ENCODE measurements at places on chromosomes 6 and 20.
A peak's percentile ranks its signal among the peaks of the same experiment; 100 is the strongest.

DNA sequence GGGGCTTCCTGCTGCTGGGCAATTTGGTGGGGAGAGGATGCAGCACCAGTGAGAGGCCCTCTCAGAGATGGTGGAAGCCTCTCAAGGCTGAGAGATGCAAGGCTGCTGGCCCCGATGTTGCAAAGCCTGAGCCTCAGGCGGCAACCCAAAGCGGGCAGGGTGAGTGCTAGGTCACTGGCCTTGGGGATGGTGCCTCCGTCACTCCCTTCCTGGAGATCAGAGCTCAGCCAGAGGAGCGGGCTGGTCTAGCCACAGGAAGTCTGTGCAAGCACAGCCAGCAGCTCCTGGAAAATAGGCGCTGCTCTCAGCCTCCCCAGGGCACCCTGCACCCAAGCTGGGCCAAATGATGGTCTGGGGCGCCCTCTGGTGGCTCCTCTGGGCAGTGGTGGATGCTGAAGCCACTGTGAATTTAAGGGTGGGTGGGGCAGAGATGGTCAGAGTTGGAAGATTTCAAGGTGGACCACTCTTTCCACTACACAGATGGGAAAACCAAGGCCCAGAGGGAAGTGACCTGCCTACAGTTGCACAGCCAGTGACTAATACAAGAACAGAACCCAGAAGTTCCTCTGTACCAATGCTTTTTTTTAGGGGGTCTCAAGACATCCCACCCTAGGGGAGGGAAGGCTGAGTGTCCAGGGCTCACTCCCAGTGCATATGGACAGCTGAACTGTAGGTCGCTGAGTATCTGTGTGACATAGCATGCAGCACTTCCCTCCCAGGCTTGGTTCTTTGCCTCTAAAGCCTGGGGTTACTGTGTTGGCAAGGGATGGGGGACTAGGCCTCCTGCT, 20.8 kb downstream of the C20orf203 start:
- DNase-seq, result peak; percentile 92

DNA sequence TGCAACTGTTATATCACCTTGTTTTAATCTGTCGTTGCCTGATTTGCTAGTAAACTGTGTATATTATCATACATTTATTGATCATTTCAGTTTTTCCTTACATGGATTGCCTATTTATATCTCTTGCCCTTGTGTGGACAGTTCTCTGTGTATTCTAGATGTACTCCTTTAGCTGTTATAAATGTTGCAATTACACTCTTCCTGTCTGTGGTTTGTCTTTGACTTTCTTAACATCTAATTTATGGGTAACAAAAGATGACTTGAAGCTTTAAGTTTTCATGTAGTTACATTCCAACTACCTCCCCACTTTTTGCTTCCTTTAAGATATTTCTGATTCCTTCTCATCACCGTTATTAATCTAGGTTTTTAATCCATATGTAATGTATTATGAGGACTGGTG, 22.6 kb downstream of the PLCB1 start:
- no peak for DNase-seq

DNA sequence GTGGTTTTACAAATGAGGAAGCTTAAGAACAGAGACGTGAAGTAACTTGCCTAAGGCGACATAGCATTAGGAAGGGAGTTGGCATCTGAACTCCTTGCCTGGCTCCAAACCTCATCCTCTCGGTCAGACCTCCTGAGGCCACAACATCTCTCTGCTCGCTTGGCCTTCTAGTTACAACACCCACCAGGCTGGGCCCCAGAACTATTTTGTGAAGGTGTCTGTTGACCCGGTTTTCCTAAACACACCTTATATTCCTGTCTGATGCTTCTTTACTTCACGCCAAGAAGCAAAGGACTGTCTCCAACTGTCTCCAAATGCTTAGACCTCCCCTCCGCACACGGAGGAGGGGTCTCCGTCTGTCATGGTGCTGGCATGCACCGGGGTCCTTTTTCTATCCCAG, 326.6 kb downstream of the THBS2 start:
- no peak for DNase-seq

DNA sequence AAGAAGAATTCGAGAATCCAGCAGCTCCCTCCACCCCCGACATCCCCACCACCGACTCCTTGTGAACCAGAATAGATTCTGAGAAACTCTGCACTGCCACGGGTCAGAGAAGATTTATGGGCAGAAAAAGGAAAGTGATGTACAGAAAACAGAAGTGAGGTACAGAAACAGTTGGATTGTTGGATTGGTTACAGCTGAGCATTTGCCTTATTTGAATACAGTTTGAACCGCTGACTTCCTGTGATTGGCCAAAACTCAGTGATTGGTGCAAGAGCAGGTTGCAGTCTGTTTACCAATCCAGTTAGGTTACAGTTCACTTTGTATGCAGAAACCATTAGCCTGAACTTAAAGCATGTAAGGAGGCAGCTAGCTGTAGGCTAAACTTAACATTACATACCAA, 131.2 kb upstream of the HDDC2 start:
- DNase-seq, result no peak

GRCh38 chr6:3322366-3322890, 63.7 kb downstream of the PSMG4 start:
- no peak for DNase-seq

DNA sequence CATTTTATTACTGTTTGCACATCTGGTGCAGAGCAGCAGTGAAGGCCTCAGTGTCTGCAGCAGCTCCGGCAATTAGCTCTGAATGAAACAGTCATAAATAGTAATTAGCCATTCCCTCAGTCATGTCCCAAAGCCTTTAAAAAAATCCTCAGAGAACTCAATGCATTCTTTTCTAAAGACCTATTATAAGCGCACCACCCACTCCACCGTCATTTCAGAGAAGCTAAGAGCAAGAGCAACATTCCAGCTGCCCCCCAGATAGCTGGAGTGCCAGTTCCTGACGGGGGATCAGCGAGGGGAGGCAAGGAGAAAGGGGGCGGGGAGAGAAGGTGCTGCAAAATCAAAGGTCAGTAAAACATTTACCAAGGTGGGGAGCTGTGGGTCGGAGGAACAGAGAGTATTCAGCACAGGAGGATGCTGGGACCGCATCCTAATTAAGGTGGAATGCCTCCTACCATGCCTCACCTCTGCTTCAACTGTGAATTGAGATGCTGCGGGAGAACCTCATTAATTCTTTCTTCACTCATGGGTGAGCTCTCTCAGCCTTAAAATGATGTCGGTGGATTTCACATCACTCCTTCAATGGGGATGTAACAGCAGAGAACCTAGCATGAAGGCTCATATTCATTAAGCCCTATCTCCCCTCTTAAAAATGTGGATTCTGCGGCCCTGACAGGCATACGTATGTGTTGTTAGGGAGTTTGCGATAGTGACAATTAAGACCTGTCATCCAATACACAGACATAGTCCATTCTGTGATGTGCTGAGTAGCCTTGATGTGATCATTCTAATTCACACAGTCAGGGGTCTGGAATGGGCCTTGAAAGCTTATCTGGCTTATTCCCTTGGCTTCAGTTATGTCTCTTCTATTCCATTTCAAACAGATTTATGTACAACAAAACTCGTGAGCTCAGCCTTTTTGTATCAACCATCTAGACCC, 469.5 kb upstream of the NRSN1 start:
- DNase-seq, result no peak

DNA sequence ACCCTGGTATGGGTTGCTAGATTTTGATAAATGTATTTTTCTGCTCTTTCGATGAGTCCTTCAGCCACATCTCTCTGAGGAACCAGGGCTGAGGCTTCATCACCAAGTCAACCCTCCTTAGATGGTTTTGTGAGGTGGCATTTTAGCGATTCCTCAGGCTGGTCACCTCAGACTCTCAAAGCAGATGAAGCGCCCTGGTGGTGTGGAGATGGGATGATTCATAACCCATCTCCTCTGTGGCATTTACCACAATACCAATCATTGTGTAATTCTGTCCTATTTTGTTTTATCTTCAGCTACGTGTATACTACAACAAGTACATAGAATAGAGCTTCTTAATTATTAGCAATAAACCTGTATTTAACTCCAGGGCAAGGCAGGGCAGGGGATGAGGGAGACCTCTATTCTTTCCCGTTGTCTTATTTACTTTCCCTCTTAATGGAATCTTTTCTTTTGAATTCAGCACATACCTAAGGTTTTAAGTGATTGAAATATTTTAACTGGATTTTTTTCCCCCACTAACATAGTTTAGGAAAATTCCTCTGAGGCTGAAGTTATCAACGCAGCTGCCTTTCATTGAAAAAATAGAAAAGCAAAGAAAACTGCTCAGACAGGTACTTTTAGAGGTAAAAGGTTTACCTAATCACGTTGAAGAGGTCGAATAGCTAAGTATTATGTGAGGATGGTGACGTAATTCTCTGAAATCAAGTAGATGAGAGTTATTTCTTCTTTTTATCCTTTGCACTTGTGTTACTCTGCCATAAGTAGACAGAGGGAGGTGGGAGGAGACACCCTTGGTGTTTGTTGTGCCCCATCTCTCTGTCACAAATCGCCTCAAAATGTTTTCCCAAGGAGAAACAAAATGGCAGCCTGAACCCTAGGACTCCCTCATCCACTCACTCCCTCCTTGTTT, 57.4 kb upstream of the EDN3 start:
- DNase-seq, result peak; percentile 20

DNA sequence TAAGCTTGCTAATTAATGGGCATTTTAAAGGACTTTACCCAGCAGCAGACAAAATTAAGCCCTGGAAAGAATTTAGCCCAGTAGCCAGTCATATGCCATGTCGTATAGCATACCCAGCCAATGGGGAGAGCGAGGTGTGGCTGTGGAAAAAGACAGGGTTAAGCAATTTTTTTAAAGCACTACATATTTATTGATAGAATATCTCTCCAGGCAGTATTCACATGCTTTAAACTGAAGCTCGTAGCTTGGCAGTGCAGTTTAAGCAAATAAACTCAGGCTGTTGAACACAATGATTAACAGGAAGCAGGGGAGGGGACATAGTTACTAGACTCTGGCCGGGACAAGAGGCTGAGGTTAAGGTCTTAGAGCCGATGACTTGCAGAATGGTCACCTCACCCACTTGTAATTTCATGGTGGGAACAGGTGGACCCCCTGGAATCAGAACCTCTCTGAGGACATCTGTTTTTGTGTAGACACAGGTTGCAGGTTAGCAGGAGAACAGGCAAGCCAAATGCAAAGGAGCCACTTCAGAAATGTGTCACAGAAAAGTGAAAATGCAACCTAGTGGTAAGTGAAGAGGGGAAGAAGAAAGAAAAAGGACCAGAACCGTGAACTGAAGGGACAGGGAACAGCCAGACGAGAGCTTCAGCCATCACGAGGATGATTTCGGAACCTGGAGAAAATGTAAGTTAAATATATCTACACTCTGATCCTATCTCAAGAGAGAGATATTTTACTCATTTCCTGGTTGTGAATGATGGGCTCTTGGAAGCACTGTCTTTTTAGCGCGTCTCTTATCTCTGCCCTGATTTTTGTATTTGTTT, 7.2 kb downstream of the GCNT2 start:
- DNase-seq, result peak; percentile 26

GRCh38 chr6:14499841-14500240, 382.3 kb downstream of the CD83 start:
- no peak for DNase-seq

GRCh38 chr20:58150772-58151171, 77.7 kb downstream of the ANKRD60 start:
- no peak for DNase-seq

DNA sequence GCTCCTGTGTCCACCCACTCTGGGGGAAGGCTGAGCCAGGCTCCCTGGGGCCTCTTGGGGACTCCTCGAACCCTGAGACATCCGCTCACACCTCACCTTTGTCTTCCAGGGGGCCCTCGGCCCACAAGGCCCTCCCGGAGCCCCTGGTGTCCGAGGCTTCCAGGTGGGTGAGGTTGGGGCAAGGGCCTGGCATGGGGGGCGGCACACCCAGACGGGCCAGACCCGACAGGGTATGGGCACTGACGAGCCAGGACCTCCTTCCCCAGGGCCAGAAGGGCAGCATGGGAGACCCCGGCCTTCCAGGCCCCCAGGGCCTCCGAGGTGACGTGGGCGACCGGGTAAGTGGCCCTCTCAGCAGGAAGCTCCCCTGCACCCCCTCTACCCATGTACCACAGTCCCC, 13.4 kb downstream of the COL9A3 start:
- no peak for DNase-seq

DNA sequence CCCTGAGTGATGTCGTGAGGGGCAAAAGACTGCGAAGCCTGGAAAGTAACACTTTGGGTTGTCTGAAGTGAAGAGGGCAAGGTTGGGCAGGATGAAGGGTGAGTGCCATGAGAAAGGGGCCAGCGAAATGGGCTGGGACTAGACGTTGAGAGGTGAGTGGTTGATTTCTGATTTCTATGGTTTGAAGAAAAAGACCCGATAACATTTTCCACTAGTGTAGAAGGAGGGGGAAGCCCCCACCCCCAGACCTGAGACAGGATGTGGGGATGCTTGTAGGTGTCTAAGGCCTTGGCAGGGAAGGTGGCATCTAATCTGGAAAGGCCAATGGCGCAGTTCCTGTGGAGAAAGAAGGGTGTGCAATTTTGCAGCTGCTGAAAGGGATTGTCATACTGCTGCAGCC, 25.3 kb upstream of the KIF3B start:
- peak; percentile 92 for DNase-seq

DNA sequence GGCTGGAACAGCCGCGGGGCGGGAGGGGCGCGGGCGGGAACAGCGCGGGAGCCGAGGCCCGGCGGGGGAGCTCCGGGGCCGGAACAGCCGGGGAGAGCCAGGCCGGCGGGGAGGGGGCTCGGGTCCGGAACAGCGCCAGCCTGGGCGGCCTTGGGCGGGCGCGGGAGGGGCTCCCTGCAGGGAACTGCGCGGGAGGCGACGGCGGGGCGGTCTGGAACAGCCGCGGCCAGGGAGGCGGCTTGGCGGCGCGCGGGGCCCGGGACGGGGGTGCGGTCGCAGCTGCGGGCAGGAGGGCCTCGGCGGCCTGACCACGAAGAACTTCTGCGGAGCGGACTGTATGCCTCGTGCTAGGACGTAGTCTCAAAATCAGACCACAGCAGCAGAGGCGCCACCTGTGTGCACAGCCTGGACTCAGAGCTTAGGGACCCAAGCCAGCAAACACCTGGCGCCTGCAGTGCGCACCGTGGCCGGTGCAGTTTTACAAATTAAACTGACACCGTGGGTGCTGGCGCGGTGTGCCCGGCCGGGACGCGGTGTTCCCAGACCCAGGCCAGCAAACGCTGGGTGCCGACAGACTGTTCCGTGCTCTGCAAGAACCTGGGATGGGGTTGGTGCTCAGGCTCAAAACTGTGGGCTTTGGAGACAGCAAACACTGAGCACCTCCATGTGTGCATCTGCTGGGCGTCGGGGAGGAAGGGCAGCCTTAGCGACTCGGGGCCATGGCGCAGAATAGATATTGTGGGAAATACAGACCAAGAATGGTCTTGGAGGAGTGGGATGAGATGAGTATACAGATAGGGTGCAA, 572 bp downstream of the ZNF341 start:
- DNase-seq, result peak; percentile 77
